ENCODE measurements at places on chromosomes 5 and 9. TPM values are rescaled to one million over a fixed set of nuclear protein-coding genes. Genes with fewer than 3 reads are reported as not detected.

C8G gene
- polyA plus RNA-seq: 0.32 TPM

RALGPS1 gene
- polyA plus RNA-seq: 7.9 TPM

SLCO6A1 gene
- polyA plus RNA-seq: 0.48 TPM

MYOT gene
- polyA plus RNA-seq: 327 TPM

SLC34A3 gene
- polyA plus RNA-seq: 1.5 TPM

HACD4 gene
- 1.5 TPM for polyA plus RNA-seq

PFN3 gene
- polyA plus RNA-seq: not detected

LIFR gene
- 43.1 TPM for polyA plus RNA-seq

SLC6A3 gene
- polyA plus RNA-seq: not detected

FOXD4 gene
- 2.0 TPM for polyA plus RNA-seq

MEIKIN gene
- not detected for polyA plus RNA-seq

TUBB4B gene
- polyA plus RNA-seq: 146 TPM

GRIN3A gene
- 1.2 TPM for polyA plus RNA-seq

C5orf52 gene
- not detected for polyA plus RNA-seq

FAM13B gene
- polyA plus RNA-seq: 20.0 TPM

LCN1 gene
- polyA plus RNA-seq: not detected

INSYN2B gene
- polyA plus RNA-seq: 0.05 TPM

CCIN gene
- polyA plus RNA-seq: 0.58 TPM

SLC27A4 gene
- polyA plus RNA-seq: 11.9 TPM

ZDHHC11B gene
- polyA plus RNA-seq: 15.7 TPM

PCDHB16 gene
- 2.5 TPM for polyA plus RNA-seq

C7 gene
- polyA plus RNA-seq: 1.6 TPM

OLFML2A gene
- 140 TPM for polyA plus RNA-seq

KIF24 gene
- 15.9 TPM for polyA plus RNA-seq

FBXW2 gene
- polyA plus RNA-seq: 29.2 TPM

SRD5A1 gene
- polyA plus RNA-seq: 12.1 TPM

RGS7BP gene
- 8.9 TPM for polyA plus RNA-seq

QRFP gene
- 0.33 TPM for polyA plus RNA-seq

CTXN3 gene
- polyA plus RNA-seq: 1.0 TPM

Data from forelimb muscle (tissue), 1 donor.